ENCODE measurements at places on chromosomes 4 and X.

DNA sequence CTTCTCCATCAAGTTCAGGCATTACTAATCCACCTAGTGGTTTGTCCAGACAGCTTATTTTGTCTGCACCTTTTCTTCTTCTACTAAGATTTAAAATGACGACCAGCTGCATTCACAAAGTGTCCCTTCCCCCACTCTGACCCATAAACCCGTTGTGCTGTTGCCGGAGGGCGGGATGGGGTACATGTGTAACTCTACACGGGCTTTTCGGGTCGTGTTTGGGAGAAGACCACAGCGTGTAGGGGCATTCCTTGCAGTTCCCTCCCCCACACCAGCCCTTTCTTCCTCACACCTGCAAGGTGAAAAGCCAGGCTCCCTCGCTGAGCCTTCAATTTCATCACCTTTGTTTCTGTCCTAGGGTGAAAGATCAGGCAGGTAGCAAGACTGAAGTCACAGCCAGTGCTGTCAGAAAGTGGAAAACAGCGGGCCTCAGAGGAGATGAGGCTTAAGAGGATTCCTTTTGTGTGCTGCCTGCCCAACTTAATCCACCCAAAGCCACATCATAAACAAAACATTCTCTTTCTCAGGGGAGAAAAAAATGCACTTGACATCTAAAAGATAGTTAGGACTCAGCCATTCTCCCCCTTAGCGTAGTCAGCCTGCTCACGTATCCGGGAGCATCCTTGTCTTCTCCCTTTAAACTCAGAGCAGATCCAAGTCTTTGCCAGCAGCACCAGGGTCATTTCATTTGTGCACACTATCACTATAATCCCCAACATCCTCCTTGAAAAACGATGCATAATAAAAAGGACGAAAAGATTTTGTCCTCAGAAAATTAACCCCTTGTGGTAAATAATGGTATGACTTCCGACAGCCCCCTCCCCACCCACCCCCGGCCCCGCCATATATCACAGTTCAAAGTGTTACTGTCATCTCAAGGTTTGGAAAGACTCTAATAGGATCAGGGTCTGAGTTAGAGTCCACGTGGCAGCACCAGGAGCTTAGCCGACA, 599.0 kb downstream of the RAB28 start:
- DNase-seq: no peak

DNA sequence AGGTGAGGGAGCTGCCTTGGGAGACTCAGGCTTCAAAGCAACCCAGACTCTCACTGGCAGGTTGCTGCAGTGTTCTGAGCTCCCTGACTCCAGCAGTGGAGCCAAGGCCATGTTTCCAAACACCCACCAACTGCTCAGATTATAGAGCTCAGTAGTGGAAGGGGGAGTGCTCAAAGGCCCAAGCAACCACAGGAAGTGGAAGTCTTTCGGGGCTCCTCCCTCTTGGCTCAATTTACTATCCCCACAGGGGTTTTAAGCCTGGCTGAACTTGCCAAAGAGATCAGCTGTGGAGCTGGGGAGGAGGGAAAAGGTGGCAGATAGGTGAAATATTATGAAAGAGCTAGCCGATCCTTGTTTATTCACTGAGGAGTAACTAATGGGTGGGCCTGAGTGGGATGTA, 82.5 kb downstream of the HPRT1 start:
- DNase-seq: no peak

DNA sequence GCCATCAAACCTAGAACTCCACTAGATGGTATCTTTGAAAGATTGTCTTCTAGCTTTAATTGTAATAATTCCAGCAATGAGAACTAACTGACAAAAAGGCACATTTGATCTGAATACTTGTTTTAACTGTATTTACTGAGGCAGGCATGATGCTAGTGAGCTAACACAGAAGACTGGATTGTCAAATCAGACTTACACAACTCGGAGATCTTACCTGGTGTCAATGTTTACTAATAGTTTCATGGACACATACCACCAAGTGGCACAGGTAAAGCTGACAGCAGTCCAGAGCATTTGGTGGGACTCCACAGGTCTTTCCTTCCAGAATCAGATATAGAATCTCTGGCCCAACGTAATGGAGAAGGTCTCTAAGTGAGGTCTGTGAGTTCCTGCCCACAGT, 229.9 kb upstream of the BOD1L1 start:
- DNase-seq: no peak

- no peak for DNase-seq
Measured at GRCh38 chr4:123144616-123145015, 222.2 kb upstream of the NUDT6 start.

DNA sequence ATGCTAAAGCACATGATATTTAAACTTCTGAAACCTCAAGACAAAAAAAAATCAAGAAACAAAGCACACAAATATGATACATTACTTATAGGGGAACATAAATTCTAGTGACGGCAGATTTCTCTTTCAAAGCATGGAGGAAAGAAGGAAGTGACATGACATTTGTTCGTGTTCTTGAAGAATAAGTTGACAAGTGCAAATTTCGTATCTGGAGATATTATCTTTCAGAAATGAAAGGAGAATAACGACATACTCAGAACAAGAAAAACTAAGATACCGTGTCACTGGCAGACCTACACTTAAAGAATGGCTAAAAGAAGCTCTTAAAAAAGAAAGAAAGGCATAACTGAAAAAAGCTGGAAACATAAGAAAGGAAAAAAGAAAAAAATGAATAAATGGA, 16.6 kb downstream of the CENPVL2 start:
- DNase-seq: no peak

DNA sequence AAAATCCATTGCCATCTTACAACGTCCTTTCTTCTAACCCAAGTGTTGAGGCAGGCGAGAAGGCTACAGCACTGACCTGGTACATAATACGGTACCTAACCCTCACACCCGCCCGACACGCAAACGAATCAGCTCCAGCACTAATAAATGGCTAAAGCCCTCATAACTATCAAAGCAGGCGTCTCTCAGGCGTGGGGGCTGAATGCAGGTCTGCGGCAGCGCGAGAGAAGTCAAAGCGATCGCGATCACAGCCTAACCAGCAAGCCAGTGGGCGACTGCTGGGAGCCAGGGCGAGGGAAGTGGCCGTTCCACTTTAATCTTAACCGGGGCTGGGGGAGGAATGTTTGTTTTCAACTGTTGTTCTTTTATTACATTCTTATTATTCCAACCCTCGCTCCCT, 1.5 kb downstream of the CDX4 start:
- no peak for DNase-seq

GRCh38 chr4:168584321-168584771, 87.5 kb downstream of the PALLD start:
- DNase-seq: no peak

GRCh38 chr4:79034544-79034943, 95.3 kb upstream of the PAQR3 start:
- DNase-seq: no peak

Measured in activated CD4-positive, alpha-beta T cell treated with anti-CD3 and anti-CD28 coated beads, Interleukin-2, amount 50 U/mL, for 4 hours (primary cell).